ENCODE measurements at places on chromosomes 7 and 10.

DNA sequence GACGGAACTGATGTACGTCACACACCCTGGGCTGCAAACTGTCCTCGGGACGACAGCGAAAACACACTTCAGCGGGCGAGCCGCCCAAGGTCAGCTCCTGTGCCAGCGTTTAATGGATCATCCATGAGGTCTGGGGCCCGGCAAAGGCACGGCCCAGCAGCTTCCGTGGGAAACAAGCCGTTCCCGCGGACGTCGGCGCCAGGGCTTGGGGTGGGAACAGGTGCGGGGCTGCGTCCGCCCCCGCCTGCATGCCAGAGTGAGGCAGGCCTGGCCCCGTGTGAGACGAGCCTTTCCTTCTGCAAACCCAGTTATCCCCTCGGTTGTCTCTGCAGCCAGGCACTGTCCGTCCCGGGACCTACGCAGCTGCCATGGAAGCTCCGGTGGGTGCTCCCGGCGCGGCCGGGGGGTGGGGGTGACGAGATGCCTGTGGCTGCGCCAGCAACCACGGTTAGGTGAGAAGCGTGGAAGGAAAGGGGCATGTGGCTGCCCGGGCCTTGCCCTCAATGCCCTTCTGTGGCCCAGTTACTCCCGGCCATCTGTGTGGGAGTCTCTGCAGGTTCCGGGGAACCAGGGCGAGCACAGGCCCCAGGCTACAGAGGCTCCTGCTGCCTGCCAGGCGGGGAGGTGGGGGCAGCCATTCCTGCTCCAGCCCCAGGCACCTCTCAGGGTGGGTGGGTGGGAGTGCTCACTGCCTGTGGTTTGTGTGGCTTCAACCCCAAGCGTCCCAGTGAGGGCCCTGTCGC is 42.2 kb upstream of the PDGFA start:
- no peak for DNase-seq

GRCh38 chr7:49091519-49091918 is 167.2 kb downstream of the CDC14C start:
- no peak for DNase-seq

- no peak for DNase-seq
These were observed 559 bp downstream of the KCNMA1 start for GRCh38 chr10:77636967-77637531.

- no peak for DNase-seq
These were observed 177.9 kb downstream of the RNF133 start for GRCh38 chr7:122520971-122521555.

DNA sequence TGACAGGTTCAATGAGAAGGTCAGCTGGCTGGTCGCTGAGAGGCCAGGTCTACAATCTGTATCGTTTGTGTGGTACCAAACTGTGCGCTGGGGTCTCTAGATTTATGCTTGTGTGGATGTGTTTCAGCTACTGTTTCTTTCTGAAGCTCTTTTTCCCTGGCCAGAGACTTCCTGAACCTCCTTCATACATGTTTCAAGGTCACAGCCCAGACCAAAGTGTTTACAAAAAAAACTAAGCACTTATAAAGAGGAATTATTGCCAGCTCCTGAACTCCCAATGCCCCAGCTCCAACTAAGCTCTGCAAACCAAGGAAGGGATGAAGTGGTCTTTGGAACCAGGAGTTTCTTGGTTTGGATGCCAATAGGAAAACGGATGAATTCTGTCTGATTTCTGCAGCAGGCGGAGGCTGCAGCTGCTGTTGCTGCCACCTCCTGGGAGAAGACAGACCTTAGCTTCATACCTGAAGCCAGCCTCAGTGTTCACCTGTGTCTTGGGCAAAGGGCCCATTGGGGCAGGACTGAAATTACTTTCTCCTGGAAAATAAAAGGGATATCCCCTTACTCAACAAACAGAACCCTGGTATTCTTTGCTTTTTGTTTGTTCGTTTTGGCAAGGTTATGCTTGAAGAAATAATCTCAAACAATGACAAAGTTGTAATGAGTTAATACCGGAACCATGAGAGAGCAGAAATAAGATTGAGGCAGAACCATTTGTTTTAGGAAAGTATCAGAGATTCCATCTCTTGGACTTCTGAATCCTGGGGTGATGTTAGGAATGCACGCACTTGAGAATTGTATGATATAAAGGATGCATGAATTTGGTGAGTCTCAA is 24.6 kb upstream of the MKLN1 start:
- peak; percentile 47 for DNase-seq

DNA sequence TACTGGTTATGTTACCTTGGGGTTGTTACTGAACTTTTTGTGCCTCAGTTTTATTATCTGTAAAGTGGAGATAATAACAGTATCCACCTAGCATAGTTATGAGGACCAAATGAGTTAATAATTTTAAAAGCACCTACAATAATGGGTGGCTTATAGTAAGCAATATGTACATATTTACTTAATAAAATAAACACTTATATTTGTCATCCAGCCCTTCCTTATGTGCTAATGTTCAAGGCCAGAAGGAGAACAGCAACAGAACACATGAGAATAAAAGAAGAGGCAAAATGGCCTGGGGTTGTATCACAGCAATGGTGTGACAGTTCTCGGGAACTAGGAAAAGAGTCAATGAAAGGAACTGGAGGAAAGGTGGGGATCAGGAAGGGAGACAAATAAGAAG is 255.4 kb upstream of the LRGUK start:
- no peak for DNase-seq

DNA sequence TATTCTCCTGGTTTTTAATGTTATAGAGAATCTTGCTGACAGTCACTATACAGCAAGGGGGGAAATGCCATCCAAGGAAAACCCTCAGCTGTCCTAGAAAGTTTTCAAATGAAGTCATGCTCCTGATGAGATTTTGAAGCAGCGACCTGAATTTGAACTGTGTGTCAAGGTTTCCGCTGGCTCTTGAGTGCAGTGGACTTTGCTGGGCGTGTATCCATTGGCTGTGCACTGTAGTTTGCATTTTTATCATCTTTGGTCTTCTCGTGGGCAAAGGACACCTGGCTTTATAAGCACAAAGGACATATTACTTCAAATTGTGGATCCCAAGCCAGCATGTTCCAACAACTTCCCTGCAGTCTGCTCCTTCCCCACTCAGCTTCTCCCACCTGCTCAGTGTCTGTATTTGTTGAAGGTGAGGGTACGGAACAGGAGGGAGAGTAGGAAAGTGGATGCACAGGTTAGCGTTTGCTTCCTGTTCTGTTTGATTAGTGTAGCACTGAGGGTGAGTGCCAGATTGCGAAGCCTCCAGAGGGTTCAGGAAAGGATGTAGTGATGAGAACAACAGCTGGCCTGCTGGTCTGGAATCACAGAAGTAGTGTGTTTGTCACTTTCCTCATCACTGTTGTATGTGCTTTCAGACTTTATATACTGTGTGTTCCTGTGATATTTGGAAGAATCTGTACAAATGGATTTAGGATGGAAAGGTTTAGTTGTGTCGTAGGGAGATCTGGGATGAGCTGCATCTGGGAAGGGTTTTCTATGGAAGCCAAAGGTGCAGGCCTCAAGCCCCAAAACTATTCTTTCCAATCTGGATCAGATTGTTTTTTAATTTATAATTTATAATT is 204.8 kb downstream of the BMPER start:
- no peak for DNase-seq

Measured in CD4-positive, alpha-beta T cell treated with Interleukin-2 at 100 ng/mL for 4 hours (primary cell).